NB4 (cell line): ENCODE measurements at places on chromosomes 3 and 15.

DNA sequence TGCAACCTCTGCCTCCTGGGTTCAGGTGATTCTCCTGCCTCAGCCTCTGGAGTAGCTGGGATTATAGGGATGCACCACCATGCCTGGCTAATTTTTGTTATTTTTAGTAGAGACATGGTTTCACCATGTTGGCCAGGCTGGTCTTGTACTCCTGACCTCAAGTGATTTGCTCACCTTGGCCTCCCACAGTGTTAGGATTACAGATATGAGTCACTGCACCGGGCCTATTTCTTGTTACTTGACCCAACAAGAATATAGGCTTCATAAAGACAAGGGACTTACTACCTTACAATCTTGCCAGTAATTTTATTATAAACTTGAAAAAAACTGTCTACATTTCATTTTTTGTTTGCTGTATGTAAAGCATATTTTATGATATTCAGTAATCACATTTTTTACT lies 21.4 kb upstream of the ZBTB47 start:
- no peak for DNase-seq

DNA sequence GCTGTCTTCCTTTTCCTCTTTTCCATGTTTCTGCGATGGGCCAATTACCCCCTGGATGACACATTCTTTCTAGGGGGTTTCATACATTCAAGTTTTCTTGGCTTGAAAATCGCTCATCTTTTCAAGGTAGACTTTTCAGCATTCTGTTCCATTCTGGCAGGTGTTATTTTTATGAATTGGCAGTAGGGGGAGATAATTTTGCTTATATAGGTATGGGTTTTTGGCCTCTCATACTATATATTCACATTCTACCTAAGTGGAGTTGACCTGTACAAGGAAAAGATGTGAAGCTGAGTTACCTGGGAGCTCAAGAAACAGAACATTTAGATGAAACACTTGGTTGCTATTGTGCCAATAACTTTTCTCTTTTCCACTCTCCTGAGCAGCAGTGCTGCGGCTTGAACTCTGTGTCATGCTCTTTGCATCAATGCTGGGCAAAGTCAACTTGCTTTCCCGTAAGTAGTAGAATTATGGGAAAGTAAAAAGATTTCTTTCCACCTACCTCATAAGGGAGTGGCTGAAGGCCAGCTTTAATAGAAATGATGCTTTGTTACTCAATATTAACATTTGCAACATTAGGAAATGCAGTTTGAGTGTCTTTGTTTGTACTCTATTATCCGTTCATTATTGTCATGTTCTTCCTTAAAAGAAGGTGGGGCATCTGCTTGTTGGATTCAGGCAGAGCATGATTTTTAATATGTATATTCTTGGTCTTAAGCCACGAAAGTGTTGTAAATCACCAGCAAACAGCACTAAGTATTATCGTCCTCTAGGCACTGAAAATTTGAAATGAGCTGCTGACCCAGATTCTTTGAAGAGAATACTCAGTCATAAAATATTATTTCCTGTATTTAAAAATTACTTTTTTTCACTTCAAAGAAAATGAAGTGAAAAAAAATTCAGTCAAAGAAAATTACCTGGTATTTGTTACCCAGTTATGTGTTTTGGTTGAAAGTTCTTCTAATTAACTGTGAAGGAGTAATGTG lies 27.7 kb upstream of the MFSD1 start:
- no peak for DNase-seq

DNA sequence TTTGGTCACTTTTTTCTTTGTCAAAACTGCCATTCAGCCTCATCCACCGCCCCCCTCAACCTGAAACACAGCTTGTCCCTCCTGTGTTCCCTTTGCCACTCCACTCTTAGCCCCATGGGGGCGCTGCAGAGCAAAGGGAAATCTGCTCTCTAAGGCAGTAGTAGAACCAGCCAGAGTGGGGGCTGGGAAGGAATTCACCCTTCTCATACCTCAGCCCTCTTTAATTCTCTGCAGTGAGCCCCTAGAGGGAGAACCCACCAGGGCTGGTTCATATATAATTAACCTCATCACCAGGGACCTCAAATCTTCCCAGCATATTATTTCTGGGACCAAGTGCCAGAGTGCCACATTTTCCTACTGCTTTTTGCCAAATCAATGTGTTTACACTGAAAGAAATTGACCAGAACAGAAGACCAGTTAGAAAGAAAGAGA lies 2.8 kb upstream of the BCL6 start:
- peak; percentile 80 for DNase-seq

DNA sequence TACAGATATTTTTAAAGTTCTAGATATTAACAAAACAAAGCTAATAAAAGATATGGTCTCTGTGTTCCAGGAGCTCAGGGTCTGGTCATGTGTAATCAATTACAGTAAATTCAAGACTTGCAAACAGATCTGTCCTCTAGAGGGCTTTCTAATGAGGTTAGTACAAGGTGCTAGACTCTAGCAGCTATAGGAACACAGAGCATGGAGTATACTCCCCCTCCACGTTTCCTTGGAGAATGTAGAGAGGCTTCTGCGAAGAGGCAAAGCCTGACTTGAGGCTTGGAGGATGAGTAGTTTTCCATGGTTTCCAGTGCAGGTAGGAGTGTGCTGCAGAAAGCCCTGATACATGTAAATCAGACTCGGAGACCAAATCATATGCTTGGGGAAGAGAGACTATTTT lies 32.7 kb upstream of the DLG1 start:
- DNase-seq: no peak

DNA sequence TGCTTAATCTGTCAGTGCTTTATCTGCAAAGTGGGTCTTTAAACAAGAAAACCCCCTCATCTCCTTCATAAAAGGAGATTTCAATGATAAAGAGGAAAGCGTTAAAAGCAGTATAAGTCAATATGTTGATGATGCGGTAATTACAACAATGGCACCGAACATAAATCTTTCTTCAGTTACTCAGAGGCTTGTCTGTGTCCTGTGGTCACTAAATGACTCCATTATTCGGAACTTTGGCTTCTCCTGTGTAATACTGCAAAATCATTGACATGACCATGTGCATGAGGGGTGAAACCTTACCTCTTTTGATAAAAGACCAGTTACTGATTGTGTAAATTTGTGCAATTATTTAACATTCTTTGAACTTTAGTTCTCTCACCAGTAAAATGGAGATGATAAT lies 4.8 kb upstream of the USP3 start:
- no peak for DNase-seq

GRCh38 chr3:184489268-184489841 lies 72.2 kb upstream of the EPHB3 start:
- no peak for DNase-seq

GRCh38 chr15:55649058-55649423 lies 60.9 kb upstream of the PYGO1 start:
- DNase-seq: no peak

GRCh38 chr3:152413240-152413639 lies 144.5 kb downstream of the MBNL1 start:
- DNase-seq: no peak

GRCh38 chr15:59194639-59195325 lies 11.9 kb upstream of the LDHAL6B start:
- DNase-seq: no peak

- no peak for DNase-seq
Observed at GRCh38 chr3:49460188-49460890, 9.7 kb upstream of the DAG1 start.

DNA sequence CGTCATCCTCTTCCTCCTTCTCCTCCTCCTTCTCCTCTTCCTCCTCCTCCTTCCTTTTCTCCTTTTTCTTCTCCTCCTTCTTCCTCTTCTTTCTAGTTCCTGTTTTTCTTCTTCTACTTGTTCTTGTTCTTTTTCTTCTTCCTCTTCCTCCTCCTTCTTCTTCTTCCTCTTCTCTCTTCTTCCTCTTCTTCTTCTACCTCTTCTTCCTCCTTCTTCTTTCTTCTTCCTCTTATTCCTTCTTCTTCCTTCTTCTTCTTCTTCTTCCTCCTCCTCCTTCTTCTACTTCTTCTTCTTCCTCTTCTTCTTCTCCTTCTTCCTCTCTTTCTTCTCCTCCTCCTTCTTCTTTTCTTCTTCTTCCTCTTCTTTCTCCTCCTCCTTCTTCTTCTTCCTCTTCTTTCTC lies 310.2 kb upstream of the LMCD1 start:
- no peak for DNase-seq

DNA sequence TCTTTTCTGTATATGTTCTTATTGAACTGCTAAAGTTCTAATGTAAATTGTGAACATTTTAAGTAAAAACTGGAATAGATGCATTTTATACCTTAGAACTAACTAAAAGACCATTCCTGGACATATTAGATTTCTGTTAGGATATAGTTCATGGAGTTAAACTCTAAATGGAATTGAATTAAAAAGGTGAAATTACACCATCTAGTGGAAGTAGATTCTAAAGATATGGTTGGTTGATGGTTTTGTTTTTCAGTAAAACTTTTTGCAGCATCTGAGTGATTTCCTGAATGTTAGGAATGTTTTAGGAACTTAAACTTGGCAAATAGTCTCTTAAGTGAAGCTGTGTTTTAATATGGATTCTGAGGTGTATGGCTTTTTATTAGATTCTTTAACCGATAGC lies 96.8 kb downstream of the SLMAP start:
- DNase-seq: peak; percentile 5

DNA sequence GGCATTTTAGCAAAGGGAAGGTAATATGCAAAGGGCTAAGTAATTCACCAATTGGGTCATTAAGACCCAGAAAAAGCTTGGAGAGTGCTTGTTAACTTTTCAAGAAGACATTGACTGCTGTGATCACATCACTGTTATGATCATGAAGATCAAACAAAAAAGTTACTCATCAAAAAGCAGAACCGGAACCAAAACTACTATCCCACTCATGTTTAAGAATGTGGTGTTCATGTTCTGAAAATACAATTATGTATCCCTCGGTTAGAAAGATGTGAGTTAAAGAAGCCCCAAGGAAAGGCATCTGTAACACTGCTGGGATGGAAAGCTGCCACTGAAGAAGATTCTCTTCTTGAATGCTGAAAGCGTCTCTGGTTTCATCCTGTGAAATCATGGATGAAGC lies 32.6 kb downstream of the BBX start:
- no peak for DNase-seq

- DNase-seq: no peak
Observed at GRCh38 chr15:74565381-74566085, 24.5 kb downstream of the ARID3B start.

GRCh38 chr3:14347110-14347509 lies 55.3 kb upstream of the SLC6A6 start:
- no peak for DNase-seq

DNA sequence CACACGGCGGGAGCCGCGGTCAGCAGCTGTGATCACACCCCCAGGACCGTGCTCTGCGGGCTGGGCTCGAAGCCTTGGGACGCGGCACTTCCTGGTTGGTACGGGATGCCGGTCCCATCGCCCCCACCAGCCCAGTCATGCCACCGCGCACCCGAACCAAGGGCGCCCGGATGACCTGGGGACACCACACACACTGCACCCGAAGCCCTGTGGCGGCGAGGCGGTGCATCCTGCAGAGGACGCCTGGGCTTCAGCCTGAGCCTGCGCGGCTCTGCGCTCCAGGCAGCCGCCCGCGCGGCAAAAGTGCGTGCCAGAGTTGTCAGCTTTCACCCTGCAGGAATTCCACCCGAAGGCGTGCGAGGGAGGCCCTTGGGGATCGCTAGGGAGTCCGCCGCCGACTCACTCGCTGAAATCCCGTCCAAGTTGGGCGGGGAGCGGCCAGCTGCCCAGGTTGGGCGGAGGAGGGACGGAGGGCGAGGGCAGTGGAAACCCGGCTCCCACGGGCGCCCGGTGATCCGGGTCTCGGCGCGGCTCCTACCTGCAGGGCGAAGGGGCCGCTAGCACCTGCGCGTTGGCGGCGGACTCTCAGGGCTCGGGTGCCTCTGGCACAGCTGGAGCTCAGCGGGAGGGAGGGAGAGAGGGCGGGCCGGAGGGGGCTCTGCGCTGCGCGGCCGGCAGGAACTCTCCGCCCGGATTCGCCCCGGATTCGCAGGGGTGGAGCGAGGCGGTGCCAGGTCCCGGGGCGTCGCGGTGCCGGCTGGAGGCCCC lies at the start of gene PLD1:
Gene PLD1, minus strand, starts transcription at position 623 of the 768 bp plus-strand sequence. CDS start 72,432 bp downstream, outside the sequence.
- peak; percentile 89 for DNase-seq

- DNase-seq: no peak
Observed at GRCh38 chr15:68603951-68604350, 25.2 kb downstream of the CORO2B start.

DNA sequence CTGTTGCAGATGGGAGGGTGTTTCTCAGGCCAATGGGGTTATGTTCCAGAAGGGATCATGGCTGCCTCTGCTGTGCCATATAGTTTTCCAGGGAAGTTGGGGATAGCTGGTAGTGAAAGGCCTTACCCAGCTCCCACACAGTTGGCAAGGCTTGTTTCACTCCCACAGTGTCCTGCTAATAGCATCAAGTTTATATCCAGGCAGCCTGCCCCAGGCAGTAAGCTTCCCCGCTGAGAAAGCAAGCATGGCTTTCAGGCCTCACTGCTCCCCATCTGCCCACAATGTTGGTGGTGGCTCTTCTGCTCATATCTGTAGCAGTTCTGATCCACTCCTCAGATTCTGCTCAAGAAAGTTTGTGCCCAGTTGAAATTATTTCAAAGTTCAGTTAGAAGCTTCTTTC lies 50.9 kb upstream of the DCBLD2 start:
- DNase-seq: no peak

DNA sequence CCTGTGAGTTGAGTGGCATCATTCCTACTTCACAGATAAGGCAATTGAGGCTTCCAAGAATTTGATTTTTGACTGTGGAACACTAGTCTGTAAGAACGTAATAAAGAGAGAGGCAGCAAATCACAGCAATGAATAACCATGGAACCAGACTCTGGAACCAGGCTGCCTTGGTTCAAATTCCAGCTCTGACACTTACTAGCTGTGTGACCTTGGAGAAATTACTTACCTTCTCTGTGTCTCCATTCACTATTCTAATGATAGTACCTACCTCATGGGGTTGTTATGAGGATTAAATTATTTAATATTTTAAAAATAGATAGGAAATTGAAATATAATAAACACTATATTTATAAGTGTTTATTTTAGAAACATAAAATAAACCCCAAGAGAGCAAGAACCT lies 12.6 kb upstream of the IGDCC3 start:
- DNase-seq: no peak
